H9 (cell line): ENCODE measurements at places on chromosomes 2 and 18.

DNA sequence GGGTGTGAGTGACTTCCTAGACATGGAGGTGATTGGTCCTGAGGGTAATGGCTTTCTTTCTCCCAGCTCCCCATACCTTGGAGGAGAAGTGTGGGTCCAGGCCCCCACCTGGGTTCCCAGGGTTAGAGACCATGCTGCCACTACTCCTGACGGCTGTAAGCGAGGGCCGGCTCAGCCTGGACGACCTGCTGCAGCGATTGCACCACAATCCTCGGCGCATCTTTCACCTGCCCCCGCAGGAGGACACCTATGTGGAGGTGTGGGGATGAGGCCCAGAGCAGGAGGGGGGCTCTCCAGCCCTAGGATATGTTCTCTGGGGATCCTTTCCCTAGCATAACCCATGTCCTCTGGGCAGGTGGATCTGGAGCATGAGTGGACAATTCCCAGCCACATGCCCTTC, 21.8 kb downstream of the CAD start:
- no peak for DNase-seq

DNA sequence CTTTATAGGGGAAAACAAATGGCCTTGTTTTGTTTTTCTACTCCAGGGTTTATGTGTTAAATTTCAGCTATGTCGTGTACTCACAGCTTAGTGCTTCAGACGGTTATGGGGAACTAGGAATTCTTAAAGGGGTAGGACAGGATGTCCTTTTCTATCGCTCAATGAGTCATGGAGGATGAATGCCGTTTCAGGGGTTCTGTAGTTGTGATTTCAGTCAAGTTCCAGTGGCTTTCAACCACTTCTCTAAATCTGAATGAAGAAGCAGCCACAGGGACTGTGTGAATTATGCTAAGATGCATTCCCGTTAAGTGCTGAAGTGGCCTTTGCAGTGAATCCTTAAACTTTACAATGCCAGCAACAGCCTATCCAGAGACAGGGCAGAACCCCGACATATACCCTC, 1231.7 kb upstream of the ZEB2 start:
- no peak for DNase-seq

- no peak for DNase-seq
Observed at GRCh38 chr2:41207578-41207977, 755.7 kb upstream of the SLC8A1 start.

GRCh38 chr2:100070078-100070477, 72.3 kb downstream of the AFF3 start:
- no peak for DNase-seq
